ENCODE measurements at places on chromosomes 4 and X. TPM values are rescaled to one million over a fixed set of nuclear protein-coding genes. Genes with fewer than 3 reads are reported as not detected.
A peak's percentile ranks its signal among the peaks of the same experiment; 100 is the strongest.

The RAB39B gene
- total RNA-seq, result 8.1 TPM

The DNAJB14 gene
- total RNA-seq, result 48.8 TPM

The SLITRK4 gene
- total RNA-seq, result not detected

The TRMT10A gene
- 4.9 TPM for total RNA-seq

The TLR8 gene
- total RNA-seq, result 0.22 TPM

The F11 gene
- not detected for total RNA-seq

The HMGB3 gene
- total RNA-seq, result 1.7 TPM

The SATL1 gene
- not detected for total RNA-seq

The ESX1 gene
- total RNA-seq, result not detected

The MBNL3 gene
- 41.0 TPM for total RNA-seq

The SLIT2 gene
- total RNA-seq, result not detected

DNA sequence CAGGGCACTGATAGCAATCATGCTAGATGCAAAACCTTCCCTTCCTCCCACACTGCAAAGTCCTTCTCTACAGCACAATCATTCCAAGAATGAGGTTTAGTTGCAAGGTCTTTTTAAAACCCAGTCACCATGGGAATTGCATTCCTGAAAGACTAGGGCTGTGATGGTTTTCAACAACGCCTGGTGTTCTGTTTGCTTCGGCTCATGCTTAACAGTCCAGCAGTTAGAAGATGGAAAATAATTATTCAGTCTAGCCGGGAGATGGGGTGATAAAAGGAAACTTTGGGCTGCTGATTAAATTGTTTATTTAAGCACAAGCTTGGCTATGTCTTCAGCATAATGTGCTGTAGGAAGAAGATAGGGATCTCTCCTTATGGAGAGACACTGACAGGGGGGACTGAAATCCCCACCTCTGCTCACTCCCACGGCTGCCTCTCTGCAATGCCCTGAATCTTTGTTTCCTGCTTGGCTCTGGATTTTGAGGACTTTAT lies 211.4 kb downstream of the MID1IP1 start:
- no peak for DNase-seq

GRCh38 chr4:185726931-185727330 lies 85.1 kb downstream of the SORBS2 start:
- DNase-seq, result no peak

DNA sequence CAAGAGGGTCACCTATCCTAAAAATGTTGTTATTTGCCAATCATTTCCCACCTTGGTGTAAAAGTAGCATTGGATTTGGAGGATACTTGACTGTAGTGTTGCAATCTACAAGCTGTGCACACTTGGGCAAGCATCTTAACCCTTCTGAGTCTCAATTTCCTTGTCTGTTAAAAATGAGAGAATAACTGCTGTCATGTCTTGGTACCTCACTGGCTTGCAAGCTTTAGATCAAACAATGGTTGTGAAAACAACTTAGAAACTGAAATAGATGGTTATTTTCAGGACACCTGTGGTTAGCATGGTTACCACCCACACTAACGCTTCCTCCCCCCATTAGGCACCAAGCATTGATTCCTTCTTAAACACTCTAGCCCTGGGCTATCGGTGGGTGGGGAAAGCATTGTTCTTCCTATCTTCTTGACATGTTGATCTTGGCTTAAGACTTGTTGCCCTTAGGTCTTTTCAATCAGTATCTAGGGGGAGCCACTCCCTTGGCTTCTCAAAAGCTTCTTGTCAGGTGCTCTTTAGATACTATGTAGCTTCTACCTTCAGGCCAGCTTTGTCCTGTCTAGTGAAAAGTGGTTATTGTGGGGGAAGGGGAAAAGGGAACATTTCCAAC lies 10.6 kb upstream of the AMOT start:
- no peak for DNase-seq

GRCh38 chr4:123841447-123842121 lies 445.0 kb downstream of the SPRY1 start:
- DNase-seq, result no peak

DNA sequence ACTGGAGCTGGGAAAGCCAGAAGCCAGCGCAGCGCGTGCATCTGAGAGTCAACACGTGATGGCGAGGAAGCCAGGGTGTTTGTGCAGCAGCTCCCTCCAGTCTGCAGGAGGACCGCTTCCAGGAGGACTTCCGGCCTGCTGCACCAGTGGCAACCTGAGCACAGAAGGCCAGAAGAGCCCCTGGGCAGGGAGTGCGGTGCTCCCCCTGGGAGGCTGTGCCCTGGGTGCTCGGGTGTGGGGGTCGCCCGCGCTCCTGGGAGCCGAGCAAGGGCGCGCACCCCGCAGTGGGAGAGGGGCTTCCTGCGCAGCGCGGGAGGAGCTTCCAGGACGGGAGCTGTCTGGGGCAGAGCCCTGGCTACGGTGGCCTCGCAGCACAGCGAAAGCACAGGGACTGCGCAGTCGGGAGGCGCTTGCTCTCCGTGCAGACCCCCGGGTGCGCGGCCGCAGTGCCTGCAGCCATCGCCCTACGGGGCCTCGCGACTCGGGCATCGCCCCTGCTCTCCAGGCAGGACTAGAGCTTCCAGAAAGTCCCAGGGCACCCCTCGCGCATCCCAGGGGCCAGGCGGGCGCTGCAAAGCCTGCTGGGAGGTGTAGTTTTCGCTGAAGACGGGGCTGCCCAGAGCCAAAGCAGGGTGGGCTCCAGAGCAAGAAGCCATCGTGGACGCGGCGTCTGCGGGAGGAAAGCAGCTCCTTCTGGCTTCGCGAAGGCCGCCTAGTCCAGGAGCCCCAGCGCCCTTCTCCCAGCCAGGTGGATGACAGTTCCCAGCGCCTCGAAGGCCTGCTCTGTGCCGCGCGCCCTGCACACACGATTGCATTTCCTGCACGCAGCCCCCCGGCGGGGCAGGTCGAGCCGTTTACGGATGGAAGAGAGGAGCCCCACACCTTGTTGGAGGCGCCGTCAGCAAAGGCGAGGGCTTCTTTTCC lies 24.1 kb upstream of the WFS1 start:
- DNase-seq, result no peak

- no peak for DNase-seq
These were observed 42.4 kb upstream of the FGF2 start for GRCh38 chr4:122784261-122784660.

GRCh38 chrX:135307171-135307570 lies 2.1 kb upstream of the ETDC start:
- no peak for DNase-seq

- no peak for DNase-seq
These were observed 113.3 kb upstream of the SHISA3 start for GRCh38 chr4:42284030-42284429.

GRCh38 chr4:138678985-138679746 lies 336.4 kb upstream of the NOCT start:
- DNase-seq, result no peak

GRCh38 chr4:175373031-175373430 lies 439.0 kb downstream of the GPM6A start:
- DNase-seq, result no peak

DNA sequence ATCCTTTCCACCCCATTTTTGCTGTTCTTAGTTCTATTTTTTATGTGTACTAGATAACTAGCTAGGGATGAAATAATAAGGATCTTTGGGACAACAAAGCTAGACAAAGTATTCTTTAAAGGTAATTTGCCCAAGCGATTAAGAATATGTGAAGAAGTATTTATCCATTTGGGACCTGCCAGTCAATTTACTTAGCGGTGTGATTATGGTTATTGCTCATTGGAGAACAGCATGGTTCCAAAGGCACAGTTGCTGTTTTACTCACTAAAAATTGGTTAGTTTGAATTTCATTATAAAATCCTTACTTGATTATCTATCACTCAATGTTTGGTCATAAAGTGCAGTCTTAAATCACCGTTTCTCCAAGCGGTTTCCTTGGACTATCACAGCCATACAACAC lies 124.1 kb downstream of the SNCA start:
- DNase-seq, result no peak

DNA sequence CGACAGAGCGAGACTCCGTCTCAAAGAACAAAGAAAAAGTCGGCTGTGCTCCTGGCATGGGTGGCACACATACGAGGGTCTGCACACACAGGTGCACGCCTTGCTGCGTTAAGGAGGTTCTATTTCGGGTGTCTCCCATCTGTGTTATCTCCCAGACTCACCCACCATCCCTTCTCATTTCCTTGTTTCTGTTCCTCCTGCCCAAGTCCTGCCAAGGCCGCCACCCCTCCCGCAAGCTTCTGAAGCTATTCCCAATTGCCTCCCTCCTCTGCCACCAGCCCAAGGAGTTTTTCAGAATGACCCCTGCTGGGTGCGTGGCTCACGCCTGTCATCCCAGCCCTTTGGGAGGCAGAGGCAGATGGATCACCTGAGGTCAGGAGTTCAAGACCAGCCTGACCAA lies 6.0 kb upstream of the IL3RA start:
- no peak for DNase-seq

DNA sequence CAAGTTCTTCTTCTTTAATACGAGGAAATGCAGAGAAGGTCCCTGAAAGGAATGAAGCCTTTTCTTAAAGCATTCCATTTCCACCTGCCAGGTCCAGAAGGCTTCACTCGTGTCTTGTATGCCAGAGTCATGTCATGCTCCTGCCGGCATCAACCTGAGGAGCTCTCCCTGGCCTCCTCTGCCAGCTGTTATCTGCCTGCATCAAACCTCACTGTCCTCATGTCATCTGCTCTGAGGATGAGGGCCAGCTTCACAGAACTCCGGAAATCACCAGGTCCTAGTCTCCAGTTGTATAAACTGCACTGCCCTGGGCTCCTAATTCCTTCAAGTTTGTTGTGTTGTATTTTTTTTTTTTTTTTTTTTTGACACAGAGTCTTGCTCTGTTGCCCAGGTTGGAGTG lies 20.0 kb upstream of the S100G start:
- DNase-seq, result no peak

- no peak for DNase-seq
These were observed 63.2 kb downstream of the SH3RF1 start for GRCh38 chr4:169207436-169208089.

DNA sequence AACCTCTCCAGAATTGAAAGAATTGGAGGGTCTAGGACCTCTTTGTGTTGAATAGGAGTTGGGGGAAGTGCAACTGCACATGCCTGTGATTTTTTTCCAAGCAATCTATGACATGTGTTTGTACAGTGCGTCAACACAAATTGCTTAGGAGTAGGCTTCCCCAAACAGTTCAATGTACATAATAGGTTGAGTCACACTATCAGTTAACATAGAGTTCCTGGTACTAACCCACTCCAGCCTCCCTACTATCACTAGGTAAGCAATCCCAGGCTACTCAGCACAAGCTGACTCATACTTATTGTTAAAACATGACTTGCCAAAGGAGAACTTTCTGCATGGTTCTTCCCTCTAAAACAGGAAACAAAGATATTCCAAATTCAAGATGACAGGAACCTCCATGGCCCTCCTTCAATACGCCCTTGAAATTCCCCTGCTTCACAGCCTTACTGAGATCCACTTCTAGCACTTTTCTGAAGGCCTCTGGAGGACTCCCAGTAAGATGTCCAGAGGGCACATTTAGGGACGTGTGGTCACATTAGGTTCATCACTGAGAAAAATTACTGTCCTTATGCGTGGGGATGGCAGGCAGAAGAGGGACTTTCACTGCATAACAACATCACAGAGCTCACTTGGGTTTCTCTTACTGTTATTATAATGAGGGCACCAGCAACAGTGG lies 8.4 kb upstream of the VSIG1 start:
- DNase-seq, result no peak

- no peak for DNase-seq
These were observed 127.2 kb downstream of the FBXW7 start for GRCh38 chr4:152408514-152409327.

- no peak for DNase-seq
These were observed 56.0 kb upstream of the TECRL start for GRCh38 chr4:64465263-64465662.

- DNase-seq, result no peak
These were observed 225.8 kb upstream of the SFRP2 start for GRCh38 chr4:154014407-154015321.

- DNase-seq, result peak; percentile 30
These were observed 1.4 kb upstream of the RPS6KA3 start for GRCh38 chrX:20267931-20268701.

GRCh38 chrX:46626566-46626965 lies 53.0 kb downstream of the CHST7 start:
- peak; percentile 18 for DNase-seq

- no peak for DNase-seq
These were observed 11.7 kb downstream of the TRIM2 start for GRCh38 chr4:153215921-153216320.

- no peak for DNase-seq
These were observed 31.0 kb upstream of the BEX4 start for GRCh38 chrX:103183912-103184311.

- no peak for DNase-seq
These were observed 38.6 kb downstream of the TNIP3 start for GRCh38 chr4:121125498-121125885.

- DNase-seq, result no peak
These were observed 25.0 kb upstream of the SHROOM4 start for GRCh38 chrX:50838820-50839600.

DNA sequence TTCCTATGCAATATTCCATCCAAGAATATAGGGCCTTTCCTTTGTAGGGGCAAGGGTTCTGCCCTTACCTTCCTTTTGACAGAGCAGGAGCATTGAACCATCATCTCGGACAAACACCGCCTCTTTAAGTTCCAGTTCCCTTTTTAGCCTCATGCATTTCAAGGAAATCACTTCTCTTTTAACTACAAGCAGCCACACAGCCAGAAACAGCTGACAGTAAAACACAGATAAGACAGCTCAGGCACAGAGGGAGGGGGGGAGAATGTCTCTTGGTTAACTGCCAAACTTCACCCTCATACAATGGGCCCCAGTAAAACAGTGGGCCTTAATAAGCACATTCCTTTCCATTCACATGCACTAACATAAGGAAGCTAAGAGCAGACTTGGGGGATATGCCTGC lies 648.3 kb downstream of the GABRG1 start:
- DNase-seq, result no peak

DNA sequence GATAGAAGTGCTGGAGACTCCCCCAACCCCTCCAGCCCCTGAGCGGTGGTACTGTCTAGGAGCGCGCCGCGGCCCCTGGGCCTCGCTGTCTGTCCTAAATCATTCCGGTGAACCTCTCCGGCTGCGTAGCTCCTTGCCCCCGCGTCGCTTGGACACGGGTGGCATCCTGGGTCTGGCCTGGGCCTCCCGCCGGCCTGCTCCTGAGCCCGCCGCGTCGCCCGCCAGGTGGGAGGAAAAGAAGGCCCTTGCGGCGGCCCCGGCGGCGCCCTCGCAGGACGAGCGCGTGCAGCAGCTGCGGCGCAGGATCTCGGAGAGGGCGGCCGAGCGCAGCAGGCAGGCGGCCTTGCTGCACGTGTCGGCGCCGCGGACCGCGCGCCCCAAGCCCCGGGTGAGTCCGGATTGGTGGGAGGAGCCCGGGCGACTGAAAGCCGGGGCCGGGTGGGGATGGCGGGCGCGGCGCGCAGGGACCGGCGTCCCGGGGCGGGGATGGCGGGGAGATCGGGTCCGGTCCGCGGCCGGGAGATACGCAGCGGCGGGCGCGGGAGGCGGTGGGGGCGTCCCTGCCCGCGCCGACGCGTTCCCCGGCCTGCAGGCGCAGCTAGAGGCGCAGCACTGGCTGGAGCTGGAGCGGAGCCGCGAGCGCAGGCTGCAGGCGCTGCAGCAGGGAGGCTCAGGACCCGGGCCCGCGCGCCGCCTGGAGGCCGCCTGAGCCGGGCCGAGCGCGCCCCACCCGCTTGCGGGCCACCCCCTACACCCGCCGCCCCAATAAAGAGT lies 6.5 kb upstream of the RNF4 start:
- DNase-seq, result peak; percentile 72
